Left renal cortex interstitium (tissue), 4 donors: ENCODE measurements at places on chromosomes 5 and 9.

- no peak for DNase-seq
These were observed 69.7 kb downstream of the IARS1 start for GRCh38 chr9:92223758-92224157.

GRCh38 chr9:88270413-88270812, 117.8 kb upstream of the SPIN1 start:
- DNase-seq = no peak

DNA sequence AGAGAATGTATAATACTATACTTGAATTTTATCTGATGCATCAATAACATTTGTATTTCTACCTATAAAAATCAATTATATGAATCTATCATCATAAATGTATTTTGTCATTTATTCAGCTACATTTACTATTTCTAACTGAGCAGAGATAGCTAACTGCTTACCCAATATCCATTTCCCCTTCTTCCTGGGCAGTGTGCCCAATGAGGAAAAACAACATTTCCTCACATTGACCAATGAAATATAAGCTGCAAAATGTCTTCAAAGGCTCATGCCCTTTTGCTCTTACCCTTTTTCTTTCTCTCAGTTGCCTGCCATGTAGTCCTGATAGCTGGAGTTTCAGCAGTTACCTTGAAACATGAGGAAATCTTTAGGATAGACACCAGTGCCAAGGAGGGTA, 385.8 kb upstream of the PCSK5 start:
- no peak for DNase-seq

- DNase-seq = no peak
These were observed 78.7 kb downstream of the ACTL7B start for GRCh38 chr9:108776920-108777639.

DNA sequence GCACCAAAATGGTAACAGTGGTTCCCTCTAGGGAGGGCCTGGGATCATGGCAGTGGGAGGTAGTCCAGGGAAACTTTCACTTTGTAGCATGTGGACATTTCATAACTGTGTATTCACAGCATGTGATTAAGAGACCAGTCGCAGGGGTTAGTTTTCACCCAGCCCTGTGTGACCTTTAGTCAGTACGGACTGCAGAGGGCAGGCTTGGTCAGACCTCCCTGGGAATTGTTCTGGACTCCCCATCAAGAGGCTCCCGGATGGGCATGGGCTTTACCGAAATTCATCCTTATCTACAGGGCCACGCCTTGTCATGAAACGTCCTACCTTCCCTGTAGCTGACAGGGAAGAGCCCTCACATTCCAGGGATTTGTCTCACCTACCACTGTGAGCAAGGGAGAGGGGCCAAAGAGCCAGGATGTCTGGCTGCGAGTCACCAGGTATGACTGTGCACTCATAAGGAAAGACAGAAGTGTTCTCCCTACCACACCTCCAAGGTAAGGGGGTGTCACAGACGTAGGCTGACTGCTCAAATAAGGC, 19.9 kb downstream of the GPX3 start:
- no peak for DNase-seq

DNA sequence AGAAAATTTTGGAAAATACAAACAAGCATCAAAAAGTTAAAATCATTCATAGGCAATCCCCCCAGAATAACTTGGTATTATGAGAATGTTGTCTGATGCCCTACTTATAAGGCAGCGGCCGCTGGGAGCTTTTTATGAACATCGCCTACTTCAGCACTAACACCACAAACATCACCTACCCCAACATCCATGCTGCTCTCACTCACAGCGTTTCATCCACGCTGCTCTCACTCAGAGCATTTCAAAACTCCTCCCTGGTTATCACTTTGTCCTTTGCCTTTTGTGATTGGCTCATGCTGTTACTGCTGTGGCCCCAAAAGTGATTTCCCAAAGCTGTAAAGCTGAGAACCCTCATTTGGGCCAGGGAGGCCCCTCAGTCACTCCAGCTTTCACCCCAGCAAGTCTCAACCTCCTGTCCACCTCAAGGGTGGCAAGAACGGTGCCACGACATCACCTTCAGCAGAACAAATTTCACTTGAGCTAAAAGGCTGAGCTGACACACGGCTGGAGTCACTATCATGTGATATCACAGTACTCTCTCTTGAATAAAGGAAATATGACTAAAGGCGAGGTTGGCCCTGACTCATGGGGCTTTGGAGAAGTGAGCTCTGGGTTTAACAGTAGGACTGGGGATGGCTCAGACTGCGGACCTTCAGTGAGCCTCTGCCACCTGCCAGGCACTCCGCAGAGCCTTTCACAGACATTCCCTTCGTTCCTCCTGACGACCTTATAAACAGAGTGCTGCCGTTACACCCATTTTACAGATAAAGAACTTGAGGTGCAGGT, 25.2 kb downstream of the SHC3 start:
- no peak for DNase-seq

- DNase-seq = no peak
These were observed 23.1 kb upstream of the MVB12B start for GRCh38 chr9:126303488-126303887.
